Stimulated activated CD8-positive, alpha-beta memory T cell treated with anti-CD3 and anti-CD28 coated beads, Interleukin-2, amount 100 ng/mL, for 48 hours (primary cell): ENCODE measurements at places on chromosomes 3 and 15.

DNA sequence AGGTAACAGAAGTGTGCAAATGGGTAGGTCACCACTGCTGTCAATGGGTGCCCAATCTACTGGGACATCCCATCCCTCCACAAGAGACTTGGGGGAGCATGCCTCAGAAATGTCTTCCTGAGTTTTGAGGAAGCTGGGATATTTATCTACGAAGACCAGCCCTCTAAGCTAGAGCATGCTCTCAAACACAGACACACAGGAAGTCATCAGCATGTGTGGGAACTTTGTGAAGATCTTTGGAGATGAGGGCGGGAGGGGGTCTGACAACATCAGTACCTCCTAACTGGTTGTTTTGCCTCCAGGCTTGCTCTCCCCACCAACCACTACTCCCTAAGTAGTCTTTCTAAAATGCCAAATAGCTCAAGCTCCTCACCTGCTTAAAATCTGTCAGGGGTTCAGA is 3.5 kb upstream of the MEF2A start:
- no peak for DNase-seq

DNA sequence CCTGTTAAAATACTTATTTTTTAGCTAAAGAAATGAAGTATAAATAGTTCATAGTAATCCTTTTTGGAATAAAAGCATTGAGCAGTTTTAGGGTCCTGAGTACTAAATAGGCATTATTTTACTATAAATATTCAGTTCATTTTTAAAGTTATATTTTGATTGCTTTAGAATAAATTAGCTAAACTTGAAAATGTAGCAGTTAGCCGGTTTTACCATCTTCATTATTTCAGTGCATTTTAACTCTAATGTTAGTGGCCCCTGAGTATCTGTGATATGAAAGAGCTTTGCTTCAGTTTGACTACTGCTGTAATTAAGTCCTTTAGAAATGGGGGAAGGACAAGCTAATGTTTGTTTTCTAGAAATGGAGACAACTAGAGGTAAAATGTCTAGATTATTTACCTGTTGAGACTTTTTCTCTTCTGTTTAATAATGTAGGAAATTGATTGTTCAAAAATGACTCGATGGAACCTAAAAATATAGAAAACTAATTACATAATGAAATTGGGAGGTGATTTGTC is 3.6 kb downstream of the SMC4 start:
- DNase-seq: no peak

DNA sequence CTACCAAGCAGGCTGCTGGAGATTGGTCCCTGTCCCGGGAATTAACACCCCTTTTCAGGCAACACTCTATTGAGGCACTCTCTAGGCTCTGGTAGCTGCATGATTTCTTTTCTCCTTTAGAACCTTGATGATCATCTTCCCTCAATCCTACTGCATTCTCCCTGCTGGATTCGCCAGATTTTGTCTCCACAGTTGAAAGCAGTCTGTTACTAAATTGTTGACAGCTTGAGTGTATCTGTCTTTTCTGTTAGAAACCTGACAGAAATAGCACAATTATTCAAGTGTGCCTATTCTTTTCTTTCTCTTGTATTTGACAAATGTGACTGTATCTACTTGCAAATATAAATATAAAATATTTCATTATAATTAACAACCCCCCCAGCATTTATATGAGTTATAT is 830.8 kb upstream of the CADM2 start:
- DNase-seq: no peak

DNA sequence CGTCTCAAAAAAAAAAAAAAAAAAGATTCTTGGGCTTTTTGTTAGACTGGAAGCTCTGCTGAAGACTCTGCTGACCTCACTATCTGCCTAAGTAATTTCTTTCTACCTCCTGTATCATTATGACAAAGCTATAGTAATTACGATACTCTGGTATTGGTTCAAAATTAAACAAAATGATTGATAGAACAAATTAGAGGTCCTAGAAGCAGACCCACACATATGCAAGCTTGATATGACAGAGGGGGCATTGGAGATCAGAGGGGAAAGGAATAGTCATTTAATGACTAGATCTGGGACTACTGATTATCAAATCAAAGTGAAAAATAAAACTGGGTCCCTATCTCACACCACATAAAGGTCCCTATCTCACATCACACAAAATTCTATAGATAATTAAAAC is 21.9 kb upstream of the AP3B2 start:
- no peak for DNase-seq

- no peak for DNase-seq
These were observed 72.5 kb upstream of the ONECUT1 start for GRCh38 chr15:52862677-52863076.

GRCh38 chr3:13091898-13092611 is 18.8 kb upstream of the IQSEC1 start:
- peak; percentile 58 for DNase-seq

DNA sequence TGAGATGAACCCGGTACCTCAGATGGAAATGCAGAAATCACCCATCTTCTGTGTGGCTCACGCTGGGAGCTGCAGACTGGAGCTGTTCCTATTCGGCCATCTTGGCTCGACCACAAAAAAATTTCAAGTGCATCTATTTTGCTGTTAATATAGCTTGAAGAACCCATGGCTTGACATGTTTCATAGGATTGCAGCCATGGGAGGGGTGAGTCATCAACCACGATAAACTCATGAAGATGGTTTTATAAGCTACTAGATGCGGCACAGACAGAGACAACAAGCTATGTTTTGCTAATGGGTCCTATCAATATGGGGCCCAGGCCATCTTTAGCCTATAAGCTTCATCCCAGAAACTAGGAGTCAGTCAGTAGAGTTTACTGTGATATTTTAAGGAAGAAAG is 100.4 kb upstream of the PHLDB2 start:
- DNase-seq: no peak
